ENCODE measurements at places on chromosomes 7 and 10.

DNA sequence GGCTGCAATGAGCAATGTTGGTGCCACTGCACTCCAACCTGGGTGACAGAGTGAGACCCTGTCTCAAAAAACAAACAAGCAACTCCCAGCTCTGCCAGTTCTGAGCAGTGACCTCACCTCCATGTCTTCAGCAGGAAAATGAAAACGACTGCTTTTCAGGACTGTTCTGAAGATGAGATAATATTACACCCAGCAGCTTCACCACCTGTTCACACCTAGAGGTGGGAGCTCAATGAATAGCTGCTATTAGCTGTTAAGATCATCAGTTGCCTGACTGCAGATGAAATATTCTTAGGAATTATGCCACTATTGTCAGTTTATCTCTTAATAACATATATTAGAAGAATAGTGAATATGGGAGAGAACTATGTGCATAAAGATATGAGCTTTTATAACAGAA is 48.4 kb upstream of the CYTH3 start:
- DNase-seq, result no peak

DNA sequence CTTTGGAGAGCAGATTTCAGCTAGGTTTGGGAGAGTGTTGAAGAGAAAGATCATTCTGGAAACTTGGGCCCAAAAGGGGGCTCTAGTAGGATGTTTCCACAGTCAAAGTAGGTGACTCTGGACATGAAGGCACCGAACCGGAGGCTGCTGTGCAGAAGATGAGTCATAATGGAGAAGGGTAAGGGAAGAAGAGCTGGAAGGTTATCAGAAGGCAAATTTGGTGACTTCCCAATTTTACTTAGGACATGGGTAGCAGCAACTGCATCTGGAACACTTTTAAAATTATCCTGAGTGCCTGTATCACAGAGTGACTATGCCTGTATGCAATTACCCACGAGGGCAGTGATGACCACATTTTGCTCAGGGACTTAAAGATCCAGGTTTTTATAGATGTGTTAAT is 38.8 kb downstream of the PIK3AP1 start:
- DNase-seq, result no peak

GRCh38 chr7:102439963-102440795 is 6.8 kb downstream of the ORAI2 start:
- no peak for DNase-seq

- no peak for DNase-seq
These were observed 56.0 kb downstream of the COL26A1 start for GRCh38 chr7:101418694-101419093.

GRCh38 chr10:53013201-53013810 is 240.7 kb upstream of the MBL2 start:
- peak; percentile 20 for DNase-seq

GRCh38 chr10:42488416-42488815 is 150.0 kb downstream of the ZNF33B start:
- DNase-seq, result no peak

DNA sequence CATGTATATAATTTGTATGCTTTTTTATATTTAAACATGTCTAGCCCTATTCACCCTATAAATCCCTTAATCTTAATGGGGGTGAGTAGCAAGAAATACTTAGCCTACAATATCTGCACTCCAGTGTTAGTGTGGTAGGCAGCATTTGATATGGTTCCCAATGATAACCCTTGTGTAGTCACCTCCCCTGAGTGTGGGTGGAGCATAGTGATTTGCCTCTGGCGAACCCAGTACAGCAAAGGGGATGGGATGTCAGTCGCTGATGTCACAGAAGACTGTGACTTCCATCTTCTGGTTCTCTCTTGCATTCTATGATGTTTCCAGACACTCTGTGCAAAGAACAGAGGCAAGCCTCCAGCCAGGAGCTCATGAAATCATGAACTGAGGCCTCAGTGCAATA is 211.2 kb downstream of the CRPPA start:
- DNase-seq, result no peak

GRCh38 chr7:134058980-134059379 is 68.2 kb upstream of the LRGUK start:
- no peak for DNase-seq

- DNase-seq, result no peak
These were observed 741 bp downstream of the GPR85 start for GRCh38 chr7:113085781-113086390.

DNA sequence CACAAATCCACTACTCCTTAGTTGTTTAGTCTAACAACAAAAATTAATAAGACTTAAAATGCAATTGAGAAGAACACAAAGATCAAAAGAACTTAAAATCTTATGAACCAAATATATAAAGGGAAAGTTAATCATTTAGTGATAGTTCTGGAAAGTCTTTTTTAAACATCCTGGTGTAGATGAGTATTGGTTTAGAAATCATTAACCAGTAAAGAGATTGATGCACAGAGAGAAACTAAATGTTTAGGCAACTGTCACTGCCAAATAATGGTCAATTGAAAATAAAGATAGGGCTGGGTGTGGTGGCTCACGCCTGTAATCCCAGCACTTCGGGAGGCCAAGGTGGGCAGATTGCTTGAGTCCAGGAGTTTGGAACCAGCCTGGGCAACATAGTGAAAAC is 44.9 kb downstream of the SP8 start:
- no peak for DNase-seq

DNA sequence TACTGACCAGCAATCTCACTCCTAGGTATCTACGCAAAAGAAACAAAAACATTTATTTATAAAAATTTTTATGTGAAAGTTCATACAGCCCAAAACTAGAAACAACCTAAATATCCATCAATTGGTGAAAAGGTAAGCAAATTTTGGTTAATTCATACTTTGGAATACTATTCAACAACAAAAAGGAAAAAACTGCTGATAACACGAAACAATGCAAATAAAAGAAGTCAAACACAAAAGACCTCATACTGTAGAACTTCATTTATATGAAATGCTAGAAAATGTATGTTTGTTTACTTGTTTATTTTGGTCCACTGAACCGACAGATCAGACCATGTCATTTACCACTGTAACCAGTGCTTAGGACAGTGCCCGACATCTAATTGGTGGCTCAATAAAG is 60.3 kb downstream of the USP6NL start:
- DNase-seq, result no peak

GRCh38 chr7:93690021-93690420 is 115.5 kb upstream of the CALCR start:
- no peak for DNase-seq

- no peak for DNase-seq
These were observed 11.7 kb downstream of the MAT1A start for GRCh38 chr10:80277567-80278250.

- no peak for DNase-seq
These were observed 548.0 kb upstream of the SEMA3D start for GRCh38 chr7:85734823-85735222.

- no peak for DNase-seq
These were observed 245.6 kb downstream of the SEMA3D start for GRCh38 chr7:84941291-84941690.

- DNase-seq, result peak; percentile 67
These were observed 1.3 kb downstream of the HHEX start for GRCh38 chr10:92690915-92691590.

- DNase-seq, result no peak
These were observed 78.3 kb upstream of the THSD7A start for GRCh38 chr7:11910253-11910652.

DNA sequence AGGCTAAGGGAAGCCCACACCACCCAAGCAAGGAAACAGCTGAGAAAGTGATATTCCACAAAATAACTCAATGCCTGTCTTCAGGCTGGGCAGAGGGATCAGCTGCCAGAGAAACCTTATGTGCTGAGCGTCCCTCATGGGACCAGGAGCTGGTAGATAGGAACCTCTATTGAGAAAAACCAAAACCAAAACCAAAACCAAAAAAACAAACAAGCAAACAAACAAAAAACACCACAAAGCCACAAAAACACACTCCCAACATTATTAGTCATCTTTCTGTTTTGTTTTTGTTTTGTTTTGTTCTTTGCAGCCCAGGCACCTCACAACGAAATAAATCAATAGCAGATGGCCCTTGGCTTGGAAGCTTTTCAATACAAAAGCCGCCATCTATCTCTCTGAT is 760.8 kb upstream of the CELF2 start:
- no peak for DNase-seq

- DNase-seq, result no peak
These were observed 16.2 kb downstream of the CCDC3 start for GRCh38 chr10:12985347-12985746.

- no peak for DNase-seq
These were observed 616.0 kb downstream of the GATA3 start for GRCh38 chr10:8670461-8670860.

- no peak for DNase-seq
These were observed 140.9 kb downstream of the PTPRN2 start for GRCh38 chr7:158446706-158447105.

- DNase-seq, result no peak
These were observed 23.6 kb downstream of the MCM10 start for GRCh38 chr10:13184730-13185514.

GRCh38 chr7:57256637-57257375 is 124.6 kb upstream of the ZNF479 start:
- DNase-seq, result no peak

- DNase-seq, result no peak
These were observed 88.1 kb downstream of the SEPTIN14 start for GRCh38 chr7:55774327-55775050.

GRCh38 chr7:106914018-106914607 is 49.0 kb downstream of the PIK3CG start:
- no peak for DNase-seq

DNA sequence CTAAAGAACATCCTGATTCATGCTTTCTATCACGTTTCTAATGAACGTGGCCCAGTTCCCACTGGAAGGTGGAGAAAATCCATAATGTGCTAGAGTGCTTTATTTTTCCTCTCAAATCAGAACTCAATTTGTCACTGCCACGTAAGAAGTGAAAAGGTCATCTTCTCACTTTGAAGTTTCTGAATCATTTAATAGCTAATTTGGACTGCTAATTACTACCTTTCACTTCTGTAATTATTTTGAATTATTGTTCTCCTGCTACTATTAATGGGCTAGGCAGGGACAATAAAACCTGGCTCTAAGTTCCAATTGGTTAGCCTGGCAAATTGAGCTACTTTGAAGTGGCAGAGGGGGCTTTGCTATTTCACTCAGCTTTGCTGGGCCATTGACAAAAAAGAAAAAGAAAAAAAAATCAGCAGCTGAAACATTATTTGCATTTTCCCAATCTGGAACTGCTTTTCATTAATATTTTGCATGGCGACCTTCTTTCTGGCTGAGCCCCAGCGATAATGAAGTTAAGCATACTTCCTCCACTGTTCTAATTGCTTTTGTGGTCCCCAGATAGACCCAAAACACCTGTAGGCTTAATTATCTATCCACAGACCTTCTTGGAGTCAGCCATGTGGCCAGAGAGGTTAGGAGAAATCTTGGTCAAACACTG is 264.2 kb downstream of the SEC23IP start:
- DNase-seq, result no peak

DNA sequence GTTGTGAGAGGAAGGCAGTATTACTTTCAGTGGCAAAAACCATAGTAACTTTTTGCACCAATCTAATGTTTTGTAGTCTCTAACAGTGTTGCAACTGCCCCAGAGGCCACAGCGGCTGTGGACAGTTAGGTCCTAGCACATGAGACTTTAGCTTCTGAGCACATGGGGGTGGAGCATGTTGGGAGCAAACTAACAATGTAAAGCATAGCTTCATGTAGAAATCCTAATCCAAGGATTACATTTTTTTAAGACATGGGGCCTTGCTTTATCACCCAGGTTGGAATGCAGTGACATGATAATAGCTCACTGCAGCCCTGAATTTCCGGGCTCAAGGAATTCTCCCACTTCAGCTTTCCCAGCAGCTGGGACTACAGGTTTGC is 49.0 kb downstream of the LAMB1 start:
- DNase-seq, result no peak

DNA sequence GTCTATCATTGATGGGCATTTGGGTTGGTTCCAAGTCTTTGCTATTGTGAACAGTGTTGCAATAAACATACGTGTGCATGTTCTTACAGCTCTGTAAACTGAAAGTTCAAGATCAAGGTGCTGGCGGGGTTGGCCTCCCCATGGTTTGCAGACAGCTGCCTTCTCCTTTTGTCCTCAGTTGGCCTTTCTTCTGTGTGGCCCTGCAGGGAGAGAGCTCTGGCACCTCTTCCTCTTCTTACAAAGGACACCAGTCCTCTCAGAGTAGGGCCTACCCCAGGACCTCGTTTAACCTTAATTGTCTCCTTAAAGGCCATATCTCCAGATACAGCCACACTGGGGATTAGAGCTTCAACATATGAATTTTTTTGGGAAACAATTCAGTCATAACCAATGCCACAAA is 462.7 kb downstream of the TCERG1L start:
- no peak for DNase-seq

DNA sequence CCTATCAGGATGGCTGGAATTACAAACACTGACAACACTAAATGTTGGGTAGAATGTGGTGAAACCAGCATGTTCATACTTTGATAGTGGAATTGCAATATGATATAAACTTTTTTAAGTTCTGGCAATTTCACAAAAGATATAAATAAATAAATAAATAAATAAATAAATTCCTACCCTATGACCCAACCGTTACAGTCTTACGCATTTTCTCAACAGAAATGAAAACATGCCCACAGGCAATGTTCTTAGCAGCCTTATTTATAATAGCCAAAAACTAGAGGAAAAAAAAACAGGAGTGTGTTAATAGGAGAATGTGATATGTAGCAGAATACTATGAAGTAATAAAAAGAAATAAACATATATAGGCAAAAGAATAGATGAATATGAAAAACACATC is 318.9 kb downstream of the IPMK start:
- DNase-seq, result no peak

Measured in AML-193 (cell line).